ENCODE measurements at places on chromosomes 13 and 19.

DNA sequence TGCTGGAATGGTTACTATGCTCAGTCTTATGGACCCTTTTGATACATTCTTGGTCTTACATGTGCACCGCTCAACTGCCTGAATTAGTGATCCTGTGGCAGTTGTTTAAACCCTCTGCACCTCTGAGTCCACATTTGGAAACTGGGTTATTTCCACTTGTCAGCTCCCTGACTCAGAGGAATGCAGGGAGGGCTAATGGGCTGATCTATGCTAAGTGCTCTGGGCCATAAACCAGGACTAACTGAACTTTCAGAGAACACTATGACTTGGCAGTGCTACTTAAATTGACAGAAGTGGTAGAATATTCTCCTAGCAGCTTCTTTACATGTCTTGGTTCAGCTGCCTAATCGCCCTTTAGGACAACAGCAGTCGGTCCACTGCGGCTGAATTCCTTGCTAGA is 26.8 kb upstream of the MED4 start:
- DNase-seq, result no peak

- peak; percentile 39 for DNase-seq
These were observed 314.6 kb downstream of the LIG4 start for GRCh38 chr13:107900775-107901174.

DNA sequence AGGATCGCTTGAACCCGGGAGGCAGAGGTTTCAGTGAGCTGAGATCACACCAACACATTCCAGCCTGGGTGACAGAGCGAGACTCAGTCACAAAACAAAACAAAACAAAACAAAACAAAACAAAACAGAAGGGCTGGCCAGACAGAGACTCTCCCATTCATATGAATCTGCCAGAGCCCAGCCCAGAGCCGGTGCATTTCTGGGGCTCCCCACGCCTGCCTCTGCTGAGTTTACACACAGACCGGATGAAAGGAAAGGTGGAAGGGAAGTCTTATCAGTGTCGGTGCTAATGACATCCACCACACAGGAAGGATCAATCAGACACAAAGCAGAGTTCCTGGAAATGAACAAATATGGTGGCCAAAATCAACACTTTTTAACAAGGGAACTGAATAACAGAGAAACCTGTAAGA is 6.8 kb downstream of the TRAPPC6A start:
- DNase-seq, result no peak

- DNase-seq, result no peak
These were observed 18.8 kb downstream of the SACS start for GRCh38 chr13:23414682-23415081.

- no peak for DNase-seq
These were observed 6.0 kb downstream of the DBP start for GRCh38 chr19:48631225-48631624.
